Activated CD8-positive, alpha-beta T cell treated with anti-CD3 and anti-CD28 coated beads for 36 hours (primary cell): ENCODE measurements at places on chromosomes 2 and 18. TPM values are rescaled to one million over a fixed set of nuclear protein-coding genes. Genes with fewer than 3 reads are reported as not detected.
A peak's percentile ranks its signal among the peaks of the same experiment; 100 is the strongest.

RUFY4 gene
- 0.76 TPM for total RNA-seq

GRCh38 chr2:159088906-159089305 is 120.5 kb downstream of the TANC1 start:
- no peak for DNase-seq

GDF7 gene
- total RNA-seq: not detected

- DNase-seq: no peak
These were observed 33.3 kb downstream of the TMEM37 start for GRCh38 chr2:119464981-119465380.

GRCh38 chr18:8609659-8610458 is 622 bp downstream of the RAB12 start:
- DNase-seq: peak; percentile 31

GRCh38 chr2:222731201-222731621 is 59.8 kb downstream of the MOGAT1 start:
- DNase-seq: no peak

- DNase-seq: no peak
These were observed 4.5 kb upstream of the FHL2 start for GRCh38 chr2:105403241-105403782.

DNA sequence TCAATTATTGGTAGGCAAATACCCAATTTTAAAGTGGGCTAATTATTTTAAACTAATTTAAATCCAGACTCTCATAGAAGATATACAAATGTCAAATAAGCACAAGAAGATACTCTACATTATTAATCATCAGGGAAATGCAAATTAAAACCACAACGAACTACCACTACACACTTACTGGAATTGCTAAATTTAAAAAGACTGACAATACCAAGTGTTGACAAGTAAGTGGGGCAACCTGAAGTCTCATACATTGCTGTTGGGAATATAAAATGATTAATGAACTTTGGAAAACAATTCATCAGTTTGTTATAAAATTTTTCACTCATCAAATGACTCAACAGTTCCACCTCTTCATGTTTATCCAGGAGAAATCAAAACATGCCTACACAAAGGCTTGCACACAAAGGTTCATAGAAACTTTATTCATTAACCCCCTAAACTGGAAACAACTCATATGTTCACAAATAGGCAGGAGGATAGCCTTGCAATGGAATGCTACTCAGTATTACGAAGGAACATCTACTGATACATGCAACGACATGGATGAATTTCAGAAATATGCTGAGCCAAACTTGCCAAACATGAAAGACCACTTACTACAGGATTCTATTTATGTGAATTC is 120.8 kb downstream of the MCFD2 start:
- no peak for DNase-seq

MC2R gene
- total RNA-seq: not detected

GRCh38 chr2:191869781-191870180 is 22.9 kb upstream of the CAVIN2 start:
- DNase-seq: no peak

- no peak for DNase-seq
These were observed 9.1 kb downstream of the SMIM21 start for GRCh38 chr18:75418293-75419005.

NAT8 gene
- total RNA-seq: not detected

- no peak for DNase-seq
These were observed 499.0 kb downstream of the CPS1 start for GRCh38 chr2:211055438-211055837.

CHMP1B gene
- total RNA-seq: 25.8 TPM

DSC3 gene
- total RNA-seq: 0.04 TPM

DNA sequence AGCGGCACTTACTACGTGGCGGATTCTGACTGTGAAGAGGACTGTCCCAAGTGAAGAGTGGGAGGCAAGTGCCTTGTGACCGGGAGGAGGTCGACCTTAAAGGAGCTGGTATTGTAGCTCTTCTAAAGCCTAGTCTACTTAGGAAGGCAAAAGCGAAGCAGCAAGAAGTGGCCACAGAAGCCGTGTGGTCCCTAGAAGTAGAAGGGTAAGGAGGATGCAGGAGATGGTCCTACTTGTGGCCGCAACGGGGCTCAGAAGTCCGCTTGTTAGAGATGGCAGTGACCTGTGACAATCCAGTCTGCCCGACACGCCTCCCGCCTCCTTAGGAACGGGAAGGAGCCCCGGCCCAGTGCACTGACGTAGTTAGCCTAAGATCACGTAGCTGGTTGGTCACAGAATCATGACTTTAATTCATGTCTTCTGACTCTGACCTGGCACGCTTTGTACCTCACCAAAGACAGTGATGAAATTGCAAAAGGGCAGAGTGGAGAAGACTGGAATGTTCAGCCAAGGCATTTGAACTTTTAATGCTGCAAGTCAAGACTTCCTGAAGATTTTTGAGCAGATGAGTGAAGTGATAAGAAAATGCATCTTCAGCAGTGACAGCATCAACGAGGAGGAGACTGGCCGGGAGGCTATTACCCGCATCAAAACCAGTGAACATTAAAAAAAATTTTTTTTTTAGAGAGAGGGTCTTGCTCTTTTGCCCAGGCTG is 749 bp upstream of the EIF2AK3 start:
- DNase-seq: peak; percentile 96

DNA sequence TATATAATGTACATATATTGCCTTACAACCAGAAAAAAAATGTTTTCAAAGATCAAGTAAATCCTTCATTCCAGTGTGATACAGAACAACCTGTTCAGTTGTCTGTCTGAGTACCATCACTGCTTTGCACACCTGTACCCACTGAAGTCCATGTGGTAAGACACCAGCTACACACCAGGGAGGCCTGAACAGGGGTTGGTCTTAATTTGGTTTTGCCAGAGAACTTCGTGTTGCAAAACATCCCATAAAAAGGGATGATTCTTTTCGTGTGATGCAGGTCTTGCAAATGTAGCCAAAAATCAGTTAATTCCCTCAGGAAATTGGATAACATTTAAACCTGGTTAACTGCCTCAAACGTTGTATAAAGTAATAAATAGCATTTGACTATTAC is 73.7 kb upstream of the SLC1A4 start:
- no peak for DNase-seq

GRCh38 chr2:73283545-73284295 is 558 bp downstream of the FBXO41 start:
- peak; percentile 63 for DNase-seq

DNA sequence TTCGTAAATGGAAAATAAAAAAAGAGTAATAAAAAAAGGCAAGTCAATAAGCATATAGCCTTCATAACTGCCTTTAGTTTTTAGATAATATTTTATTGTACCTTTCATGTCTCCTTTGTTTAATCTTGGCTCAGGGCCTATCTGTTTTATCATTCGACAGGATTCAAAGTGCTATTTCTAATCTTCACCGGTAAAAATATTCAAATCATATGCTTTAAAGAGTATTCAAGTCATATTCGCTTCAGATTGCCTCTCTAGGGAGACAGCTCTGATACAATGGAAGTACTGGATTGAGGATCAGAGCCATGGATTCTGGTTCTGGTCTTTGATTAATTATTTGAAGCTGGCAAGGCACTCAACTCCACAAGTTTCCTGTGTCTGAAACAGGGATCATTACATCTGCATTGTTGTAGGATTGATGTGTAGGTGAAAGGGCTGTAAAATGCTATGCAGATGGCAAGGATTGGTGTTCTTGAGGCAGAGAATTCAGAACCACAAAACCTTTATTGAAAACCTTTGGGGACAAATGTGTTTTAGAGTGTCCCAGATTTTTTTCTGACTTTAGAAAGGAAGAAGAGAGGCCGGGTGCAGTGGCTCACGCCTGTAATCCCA is 84.3 kb upstream of the RAPH1 start:
- no peak for DNase-seq

SERPINB4 gene
- not detected for total RNA-seq

GRCh38 chr2:38093527-38094165 is 17.7 kb upstream of the CYP1B1 start:
- DNase-seq: no peak

SLC5A7 gene
- not detected for total RNA-seq

SPC25 gene
- 32.0 TPM for total RNA-seq

- DNase-seq: no peak
These were observed 27.1 kb downstream of the VPS54 start for GRCh38 chr2:63992061-63992685.

DNA sequence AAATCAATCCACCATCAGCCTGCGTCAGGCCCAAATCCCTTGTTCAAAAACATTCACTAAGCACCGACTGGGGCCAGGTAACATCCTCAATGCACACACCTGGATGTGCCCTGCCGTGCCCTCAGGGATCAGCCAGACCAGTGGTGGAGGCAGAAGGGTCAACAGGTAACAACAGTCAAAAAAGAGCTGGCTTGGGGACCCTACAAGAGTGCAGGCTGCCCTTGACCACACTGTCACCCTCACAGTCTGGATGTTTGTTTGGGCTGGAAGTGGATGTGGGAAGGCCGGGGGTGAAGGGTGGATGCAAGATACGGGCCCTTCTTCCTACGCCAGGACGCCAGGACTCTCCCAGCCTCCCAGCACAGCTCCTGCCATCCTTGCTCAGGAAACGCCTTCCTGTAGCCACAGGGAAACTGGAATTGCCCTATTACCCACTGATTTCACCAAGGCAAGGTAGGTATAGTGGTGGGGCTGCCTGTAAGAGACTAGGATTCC is 2.7 kb downstream of the BIN1 start:
- no peak for DNase-seq

DNA sequence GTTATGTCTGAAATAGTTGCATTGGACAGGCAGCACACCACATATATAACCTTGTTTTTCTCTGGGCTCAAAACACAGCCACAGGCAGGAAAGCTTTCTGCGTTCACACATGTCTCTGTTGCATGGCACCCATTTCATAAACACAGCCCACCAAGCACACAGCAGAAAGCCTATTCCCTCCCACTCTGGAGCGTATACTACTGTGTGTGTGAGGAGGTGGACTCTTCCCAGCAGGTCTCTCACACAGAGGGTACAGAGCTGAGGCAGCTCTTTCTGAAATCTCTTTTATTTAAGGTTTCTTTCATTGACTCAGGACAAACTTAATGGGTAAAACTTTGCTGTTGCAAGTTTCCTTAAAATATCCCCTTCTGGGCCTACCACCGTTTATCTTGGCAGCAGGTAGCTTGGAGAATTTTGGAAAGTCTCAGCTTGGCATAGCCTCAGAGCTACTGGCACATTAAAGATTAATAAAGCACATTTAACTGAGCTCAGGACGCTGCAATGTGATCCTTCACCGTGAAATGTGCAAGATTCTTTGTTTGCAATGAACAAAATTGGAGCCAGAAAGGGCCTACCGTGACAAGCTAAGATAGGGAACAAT is 105.1 kb upstream of the NCKAP5 start:
- DNase-seq: no peak

DNA sequence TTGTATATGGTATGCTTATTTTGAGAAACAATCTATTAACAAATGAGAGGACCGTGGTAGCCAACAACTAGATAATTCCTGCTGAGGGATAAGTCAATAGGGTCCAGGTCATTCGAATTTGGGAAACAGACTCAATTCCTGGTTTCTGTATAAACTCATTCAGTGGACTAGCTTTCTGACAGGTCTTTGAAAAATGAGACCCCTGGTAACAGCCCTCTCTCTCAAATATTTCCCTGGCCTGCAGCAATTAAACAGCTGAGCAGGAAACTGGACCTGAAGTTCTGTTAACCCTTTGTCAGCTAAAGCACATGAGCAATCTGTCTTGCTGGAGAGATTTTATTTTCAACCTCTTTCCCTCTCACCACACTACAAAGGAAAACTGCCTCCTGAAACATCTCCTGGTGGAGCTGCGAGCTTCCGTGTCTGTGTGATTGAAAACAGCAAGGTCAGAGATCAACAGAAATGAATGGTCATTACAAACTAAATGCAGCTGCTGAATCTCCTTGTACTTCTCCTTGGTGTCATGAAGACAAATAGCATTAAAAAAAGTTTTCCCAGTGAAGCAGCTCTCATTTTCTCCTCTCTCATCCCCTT is 70.3 kb upstream of the CCDC85A start:
- DNase-seq: no peak

DNA sequence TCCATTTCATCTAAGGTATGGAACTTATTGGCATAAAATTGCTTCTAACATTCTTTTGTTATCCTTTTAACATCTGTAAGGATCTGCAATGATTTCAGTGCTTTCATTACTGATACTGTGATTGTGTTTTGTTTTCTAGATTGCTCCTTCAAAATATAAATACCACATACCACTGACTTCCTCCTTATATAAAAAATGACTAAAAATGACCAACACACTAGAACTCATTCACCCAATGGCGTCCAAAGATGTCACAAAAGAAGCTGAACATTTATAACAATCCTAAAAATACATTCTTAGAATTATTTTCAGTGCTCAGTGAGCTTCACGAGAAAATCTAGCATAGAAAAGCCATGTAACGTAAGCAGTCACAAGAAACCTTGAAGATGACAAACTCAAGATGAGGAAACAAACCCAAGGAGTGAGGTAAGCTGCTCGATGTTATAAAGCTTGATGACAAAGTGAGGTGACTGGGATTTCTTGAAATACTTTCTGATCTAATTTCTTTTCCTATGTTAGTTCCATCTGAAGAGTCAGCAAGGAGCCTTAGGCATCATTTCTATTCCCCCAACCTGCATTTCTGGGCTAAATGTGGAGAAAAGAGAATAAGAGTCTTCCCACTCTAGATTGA is 42.6 kb downstream of the PNO1 start:
- DNase-seq: no peak
